ENCODE measurements at places on chromosomes 5 and 9.
A peak's percentile ranks its signal among the peaks of the same experiment; 100 is the strongest.

- DNase-seq = no peak
These were observed 45.5 kb downstream of the CCNH start for GRCh38 chr5:87367243-87367642.

- no peak for DNase-seq
These were observed 116.0 kb upstream of the PPP1R26 start for GRCh38 chr9:135363596-135363995.

DNA sequence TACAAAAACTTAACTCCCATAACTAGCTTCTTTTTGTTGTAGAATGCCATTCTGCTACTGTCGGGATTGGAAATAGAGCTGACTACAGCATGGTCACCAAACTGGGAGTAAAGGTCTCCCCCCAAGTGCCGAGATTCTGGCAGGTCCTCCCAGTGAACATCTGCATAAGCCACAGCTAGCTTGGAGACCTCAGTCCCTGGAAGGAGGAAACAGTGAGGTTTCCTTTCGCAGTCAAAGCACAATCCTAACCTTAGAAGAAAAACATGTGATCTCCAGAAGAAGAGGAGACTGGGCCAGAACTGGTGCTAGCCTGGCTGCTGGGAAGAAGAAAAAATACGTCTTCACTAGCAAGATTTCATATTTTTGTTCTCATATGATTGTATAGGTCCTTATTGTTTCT, 127.4 kb downstream of the SCAMP1 start:
- no peak for DNase-seq

GRCh38 chr5:178286226-178287090, 53.9 kb upstream of the PHYKPL start:
- DNase-seq = no peak

DNA sequence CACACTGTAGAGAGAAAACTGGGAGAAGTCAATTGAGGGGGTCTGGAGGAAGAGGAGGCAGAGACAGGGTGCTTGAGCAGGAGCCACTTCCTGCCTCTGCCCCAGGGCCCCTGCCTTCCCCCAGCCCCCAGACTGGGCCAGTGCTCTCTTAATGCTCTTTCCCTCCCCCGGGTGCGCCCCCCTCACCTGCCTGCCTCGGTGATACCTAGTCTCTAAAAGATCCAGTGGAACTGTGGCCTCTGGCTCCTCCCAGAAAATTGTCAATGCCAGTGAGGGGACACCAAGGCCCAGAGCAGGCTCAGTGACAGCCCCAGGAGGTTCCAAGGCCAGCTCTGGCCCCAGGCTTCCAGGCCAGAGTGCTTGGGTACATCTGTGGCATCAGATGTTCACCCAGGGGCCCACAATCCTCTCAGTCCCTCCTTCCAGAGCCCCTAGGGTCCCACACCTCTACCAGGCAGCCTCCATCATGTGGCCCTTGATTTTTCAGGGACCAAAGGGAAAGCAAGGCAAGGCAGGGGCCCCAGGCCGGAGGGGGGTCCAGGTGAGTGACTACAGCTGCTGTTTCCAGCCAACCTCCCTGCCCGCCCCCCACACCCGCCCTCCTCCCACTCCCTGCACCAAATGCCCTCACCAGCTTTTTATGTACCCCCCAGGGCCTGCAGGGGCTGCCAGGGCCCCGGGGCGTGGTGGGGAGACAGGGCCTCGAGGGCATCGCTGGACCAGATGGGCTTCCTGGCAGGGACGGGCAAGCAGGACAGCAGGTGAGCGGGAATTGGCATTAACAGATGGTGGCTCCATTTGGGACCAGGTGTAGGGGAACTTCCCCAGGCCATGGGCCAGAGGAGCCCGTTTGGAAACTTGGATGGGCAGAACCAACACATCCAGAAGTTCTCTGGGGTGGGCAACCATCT, 33.1 kb upstream of the ORM1 start:
- peak; percentile 16 for DNase-seq

DNA sequence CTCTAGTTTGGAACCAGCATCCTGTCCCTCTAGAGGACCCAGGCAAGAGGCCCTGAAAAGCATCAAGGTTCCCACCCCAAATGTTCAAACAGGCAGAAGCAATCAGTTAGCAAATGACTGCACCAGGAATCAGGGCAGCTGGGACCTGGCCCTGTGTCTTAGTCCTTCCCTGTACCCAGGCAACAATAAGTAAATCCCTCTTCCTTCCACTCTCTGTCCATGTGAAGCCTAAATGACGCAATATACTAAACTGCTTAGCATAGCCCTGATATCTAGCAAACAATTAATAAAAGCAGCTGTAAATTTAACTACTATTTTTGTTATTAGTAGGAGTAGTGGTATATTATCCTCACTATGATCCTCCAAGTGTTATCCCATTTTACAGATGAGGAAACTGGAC, 13.2 kb upstream of the ADRA1B start:
- no peak for DNase-seq

DNA sequence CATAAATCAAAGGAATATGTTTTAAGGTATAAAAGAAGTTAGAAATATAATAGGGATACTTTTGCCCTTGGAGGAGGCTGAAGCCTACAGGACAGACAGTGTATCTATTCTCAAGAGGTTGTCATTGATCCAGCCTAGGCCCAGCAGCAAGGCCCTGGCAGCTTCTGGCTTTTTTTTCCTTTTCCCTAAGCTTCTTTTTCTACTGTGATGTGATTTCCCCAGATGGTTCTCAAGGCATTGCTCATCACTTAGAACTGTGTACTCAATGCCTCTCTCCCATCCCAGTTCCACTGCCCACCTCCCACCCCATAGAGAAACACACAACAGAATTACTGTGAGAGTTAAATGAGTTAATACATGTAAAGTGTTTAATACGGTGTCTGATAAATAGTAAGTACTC, 88.6 kb downstream of the SLC44A1 start:
- DNase-seq = no peak
